ENCODE measurements at places on chromosomes 5 and 9.

DNA sequence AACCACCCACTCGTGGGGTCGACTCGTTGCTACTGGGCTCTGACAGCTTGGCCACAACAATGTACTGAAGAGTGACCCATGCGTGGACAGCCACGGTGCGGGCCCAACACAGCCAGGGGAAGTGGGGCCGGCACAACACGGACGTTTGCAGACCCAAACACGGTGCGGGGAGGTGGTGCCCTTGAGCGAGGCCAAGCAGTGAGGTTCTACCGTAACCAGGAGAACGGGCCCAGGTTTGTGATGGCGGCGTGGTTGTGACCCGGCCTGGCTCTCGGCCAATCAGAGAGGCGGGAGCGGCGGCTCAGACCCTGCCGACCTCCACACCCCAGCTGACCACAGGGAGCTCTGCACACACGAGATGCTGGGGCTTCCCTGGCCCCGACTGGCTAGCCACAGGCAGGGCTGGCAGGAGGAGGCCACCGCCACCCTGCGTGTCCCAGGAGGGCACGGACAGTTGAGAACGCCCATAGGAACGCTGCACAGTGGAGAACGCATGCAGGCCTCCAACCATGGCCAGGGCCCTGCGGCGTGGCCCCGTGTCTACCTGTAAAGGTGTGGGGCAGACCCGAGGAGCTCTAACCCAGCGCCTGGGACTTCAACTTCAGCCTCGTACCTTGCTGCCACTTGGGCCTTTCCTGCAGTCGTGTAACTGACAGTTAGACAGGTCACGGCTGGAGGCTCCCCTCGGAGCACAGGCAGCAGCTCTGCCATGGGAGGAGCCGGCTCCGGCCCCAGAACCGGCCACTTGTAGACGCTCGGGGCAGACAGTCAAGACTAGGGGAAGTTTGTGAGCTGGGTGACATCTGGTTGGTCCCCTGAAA lies 13.7 kb downstream of the BRD3 start:
- no peak for DNase-seq

- no peak for DNase-seq
Observed at GRCh38 chr5:1033178-1033577, 24.6 kb downstream of the NKD2 start.

- DNase-seq, result no peak
Observed at GRCh38 chr5:134943547-134943946, 24.2 kb upstream of the CATSPER3 start.

GRCh38 chr9:2919347-2919746 lies 75.5 kb upstream of the PUM3 start:
- no peak for DNase-seq

DNA sequence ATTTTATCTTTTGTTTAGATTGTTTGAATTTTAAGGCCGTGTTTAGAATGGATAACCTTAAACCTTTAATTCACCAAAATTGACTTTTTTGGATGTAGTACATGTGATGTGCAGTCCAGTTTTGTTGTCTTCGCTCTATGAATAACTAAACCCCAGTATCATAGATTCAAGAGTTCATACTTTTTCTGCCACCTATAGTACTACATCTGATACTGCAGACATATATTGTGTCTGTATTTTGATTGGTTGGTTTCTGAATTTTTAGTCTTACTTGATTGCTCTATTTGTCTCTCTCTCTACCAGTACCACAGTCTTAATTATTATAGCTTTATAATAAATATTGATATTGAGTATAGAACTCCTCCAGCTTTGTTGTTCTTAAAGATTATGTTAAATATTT lies 58.1 kb downstream of the PPIP5K2 start:
- no peak for DNase-seq

DNA sequence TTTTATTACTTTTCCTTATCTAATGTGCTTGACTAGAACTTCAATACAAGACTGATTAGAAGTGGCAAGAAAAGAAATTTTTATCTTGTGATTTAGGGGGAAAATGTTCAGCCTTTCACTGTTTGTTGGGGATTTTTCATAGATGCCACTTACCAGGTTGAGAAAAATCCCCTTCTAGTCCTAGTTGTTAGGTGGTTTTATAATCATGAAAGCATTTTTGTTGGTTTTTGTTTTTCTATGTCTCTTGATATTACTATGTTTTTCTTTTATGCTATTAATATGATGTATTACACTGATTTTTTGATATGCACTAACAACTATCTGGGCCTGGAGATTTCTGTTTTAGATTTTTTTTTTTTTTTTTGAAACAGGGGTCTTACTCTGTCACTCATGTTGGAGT lies 134.0 kb downstream of the PARP8 start:
- DNase-seq, result no peak

All from NCI-H526 treated with DMSO at 0.1 percent for 48 hours (cell line).